ENCODE measurements at places on chromosomes 2 and 18. TPM values are rescaled to one million over a fixed set of nuclear protein-coding genes. Genes with fewer than 3 reads are reported as not detected.

Gene ODC1
- 45.8 TPM for total RNA-seq

Gene LRRC30
- not detected for total RNA-seq

Gene CHRND
- not detected for total RNA-seq

DNA sequence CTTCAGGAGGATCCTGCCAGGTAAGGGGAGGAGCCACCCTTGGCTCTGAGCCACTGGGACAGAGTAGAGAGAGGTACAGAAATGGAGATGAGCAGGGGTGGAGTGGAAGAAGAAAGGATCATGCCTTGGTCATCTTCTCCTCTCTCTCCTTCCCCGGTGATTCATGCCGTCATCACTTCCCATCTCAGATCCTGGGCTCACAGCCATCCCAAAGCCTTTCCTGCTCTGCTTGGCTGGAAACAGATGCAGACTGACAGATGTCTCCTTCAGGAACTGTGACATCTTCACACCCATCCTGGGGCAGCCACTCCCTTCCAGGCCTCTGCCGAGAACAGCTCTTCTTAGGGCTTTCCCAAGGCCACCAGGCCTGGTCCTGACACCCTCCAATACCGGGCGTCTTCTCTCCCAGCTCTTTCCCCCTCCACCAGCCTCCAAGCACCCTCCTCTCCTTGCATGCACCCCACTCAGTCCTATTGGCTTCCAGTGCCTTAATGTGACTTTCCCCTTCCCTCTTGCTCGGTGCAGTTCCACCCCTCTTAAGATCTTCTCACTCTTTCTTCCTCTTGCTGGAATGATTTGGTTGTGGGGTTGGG, 58.3 kb upstream of the TNP1 start:
- no peak for DNase-seq

Gene QPCT
- 5.3 TPM for total RNA-seq

- DNase-seq: no peak
Observed at GRCh38 chr2:28782423-28782822, 28.2 kb upstream of the SPDYA start.

Gene CUL3
- total RNA-seq: 88.3 TPM

DNA sequence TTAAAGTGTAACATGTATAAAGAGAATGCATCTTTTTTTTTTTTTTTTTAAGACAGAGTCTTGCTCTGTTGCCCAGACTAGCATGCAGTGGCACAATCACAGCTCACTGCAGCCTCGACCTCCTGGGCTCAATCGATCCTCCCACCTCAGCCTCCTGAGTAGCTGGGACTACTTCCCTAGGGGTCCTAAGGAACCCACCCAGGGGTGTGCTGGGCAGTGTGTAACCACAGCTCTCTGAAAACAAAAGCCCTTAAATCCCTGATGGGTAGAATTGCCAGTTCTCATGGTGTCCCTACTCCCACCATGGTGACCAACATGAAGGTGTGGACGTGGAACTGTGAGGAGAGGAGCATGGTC, 105.6 kb upstream of the ST3GAL5 start:
- DNase-seq: no peak

Gene DPP10
- 8.1 TPM for total RNA-seq

DNA sequence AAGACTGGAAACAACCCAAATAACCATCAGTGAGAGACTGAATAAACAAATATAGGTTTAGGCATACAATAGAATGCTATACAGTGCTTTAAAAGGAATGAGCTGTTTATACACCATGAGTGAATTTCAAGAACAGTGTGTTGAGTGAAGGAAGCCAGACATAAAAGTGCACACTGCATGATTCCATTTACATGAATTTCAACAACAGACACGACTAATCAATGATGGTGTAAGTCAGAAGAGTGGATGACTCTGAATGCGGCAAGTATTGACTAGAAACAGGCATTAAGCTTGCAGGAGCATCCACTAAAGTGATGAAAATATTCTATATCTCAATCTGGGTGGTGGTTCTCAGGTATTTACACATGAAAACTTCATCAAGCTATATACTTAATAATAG, 142.7 kb upstream of the SLC39A10 start:
- no peak for DNase-seq

GRCh38 chr2:105789745-105790460, 45.2 kb downstream of the NCK2 start:
- DNase-seq: no peak

- no peak for DNase-seq
Observed at GRCh38 chr2:94955702-94956101, 69.8 kb upstream of the MAL start.

GRCh38 chr18:9735238-9735637, 27.1 kb downstream of the RAB31 start:
- DNase-seq: no peak

DNA sequence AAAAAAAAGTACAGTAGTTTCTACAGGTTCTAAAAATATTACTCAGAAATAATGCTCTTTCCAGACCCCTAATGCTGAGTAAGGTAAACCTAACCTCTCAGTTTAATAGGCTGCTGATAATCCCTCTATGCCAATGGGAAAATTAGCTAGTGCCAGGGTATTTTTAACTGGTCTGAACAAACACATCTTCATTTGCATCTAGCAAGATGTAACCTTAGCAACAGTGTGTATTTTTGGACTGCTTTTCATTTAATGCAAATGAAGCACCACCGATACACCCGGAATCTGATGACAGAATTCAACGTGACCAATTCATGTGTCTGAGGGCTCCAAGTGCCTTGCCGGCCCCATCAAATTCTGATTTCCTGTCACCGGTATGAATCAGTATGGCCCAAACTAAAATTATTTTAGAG, 47.4 kb upstream of the CYRIA start:
- DNase-seq: no peak

Gene PIEZO2
- 4.0 TPM for total RNA-seq

- no peak for DNase-seq
Observed at GRCh38 chr18:63315131-63315662, 4.4 kb downstream of the BCL2 start.

DNA sequence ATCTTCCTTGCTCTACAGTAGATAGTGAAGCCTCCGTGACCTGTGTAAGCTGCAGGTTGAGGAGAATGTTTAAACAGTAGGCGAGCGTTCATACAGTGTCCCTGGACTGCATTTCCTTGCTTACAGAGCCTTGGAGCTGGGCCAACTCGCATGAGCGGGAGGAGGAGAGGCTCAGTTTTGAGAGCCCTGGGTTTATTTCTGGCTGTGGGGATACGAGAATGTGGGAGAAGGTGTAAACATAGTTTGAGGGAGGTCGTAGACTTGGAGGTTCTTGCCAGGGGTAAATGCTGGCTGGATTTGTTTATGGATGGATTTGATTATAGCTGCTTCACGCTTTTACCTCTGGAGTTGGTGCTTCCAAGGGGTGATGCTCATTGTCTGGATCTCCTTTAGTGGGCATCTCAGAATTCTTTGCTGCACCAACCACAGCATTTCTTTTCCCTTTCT, 20.8 kb downstream of the CRIM1 start:
- peak; percentile 90 for DNase-seq

Gene LIMS1
- total RNA-seq: 34.1 TPM

Gene CDCA7
- total RNA-seq: 75.8 TPM

DNA sequence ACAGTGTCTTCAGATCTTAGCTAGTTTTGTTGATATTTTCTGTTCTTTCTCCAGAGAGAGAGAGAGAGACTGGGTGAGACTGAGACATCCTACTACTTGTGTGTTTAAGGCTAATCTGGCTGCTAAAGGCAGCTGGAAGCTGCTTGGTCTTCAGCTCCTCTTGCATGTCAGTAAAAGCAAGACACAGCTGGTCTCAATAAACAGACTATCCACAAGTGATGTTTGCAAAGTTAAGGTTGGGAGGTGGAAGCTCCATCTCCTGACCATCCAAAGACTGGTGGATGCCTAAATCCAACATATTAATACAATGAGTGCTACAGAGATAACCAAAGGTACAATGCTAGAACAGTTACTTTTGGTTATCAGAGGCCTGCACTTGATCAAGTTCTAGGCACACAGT, 17.8 kb downstream of the ERFE start:
- no peak for DNase-seq

- peak; percentile 31 for DNase-seq
Observed at GRCh38 chr2:228318218-228318617, 136.7 kb upstream of the SPHKAP start.

Gene REG3G
- total RNA-seq: 1.1 TPM

Gene RGPD3
- total RNA-seq: 0.11 TPM

GRCh38 chr18:53864770-53865169, 359.7 kb downstream of the MBD2 start:
- no peak for DNase-seq

DNA sequence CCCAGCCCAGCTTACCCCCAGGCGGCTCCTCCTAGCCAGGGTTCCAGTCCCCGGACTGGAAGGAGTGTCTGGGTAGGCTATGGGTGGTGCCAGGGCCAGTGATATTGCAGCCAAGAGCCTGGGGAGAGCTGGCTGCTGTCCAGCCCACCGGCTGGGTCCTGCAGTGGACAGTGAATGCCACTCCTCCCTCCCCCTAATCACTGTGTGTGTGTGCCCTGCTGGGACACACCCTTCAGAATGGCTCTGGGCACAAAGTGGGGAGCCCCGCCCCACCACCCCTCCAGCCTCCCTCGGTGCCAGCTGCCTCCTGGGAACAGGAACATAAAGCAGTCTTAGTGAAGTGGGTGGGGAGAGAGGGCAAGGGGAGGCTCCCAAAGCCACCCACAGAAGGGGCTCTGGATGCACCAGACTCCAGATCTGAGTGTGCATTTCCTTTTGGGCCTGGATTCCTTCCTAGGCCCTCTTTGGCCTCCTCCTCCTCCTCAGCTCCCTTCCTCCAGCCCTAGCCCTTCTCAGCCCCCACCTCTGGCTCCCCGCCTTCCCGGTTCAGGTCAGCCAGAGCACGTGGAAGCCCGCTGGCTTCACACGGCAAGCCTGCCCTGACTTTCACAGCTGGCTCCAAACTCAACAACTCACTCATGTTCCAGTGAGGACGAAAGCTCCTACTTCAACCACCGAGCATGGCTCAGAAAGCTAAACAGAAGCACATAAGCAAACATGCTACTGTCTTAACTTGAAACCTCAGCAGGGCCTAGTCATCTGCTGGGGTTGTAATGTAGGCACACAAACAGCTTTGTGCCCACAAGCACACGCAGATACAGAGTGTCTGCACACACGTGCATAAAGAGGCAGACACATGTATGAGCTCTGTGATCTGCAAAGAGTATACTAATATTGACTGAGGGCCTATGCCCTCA, 209.2 kb upstream of the SMAD2 start:
- peak; percentile 94 for DNase-seq

DNA sequence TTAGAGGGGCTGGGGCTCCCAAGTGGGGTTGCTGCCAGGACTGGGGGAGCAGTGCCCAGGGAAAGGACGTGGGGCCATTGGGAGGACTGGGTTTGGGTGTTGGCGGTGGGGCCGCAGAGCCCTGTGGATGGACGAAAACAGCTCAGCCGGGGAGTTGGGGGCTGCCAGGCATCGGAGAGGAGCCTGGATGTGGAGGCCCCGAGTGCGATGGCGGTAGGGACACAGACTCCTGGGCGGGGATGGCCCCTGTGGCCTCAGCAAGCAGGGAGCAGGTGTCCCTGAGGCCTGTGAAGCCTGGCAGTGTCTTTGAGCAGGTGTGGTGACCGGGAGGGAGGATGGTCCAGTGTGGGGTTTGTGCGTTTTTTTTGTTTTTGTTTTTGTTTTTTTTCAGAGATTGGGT, 13.3 kb downstream of the CTDP1 start:
- DNase-seq: no peak

Gene LHCGR
- not detected for total RNA-seq

DNA sequence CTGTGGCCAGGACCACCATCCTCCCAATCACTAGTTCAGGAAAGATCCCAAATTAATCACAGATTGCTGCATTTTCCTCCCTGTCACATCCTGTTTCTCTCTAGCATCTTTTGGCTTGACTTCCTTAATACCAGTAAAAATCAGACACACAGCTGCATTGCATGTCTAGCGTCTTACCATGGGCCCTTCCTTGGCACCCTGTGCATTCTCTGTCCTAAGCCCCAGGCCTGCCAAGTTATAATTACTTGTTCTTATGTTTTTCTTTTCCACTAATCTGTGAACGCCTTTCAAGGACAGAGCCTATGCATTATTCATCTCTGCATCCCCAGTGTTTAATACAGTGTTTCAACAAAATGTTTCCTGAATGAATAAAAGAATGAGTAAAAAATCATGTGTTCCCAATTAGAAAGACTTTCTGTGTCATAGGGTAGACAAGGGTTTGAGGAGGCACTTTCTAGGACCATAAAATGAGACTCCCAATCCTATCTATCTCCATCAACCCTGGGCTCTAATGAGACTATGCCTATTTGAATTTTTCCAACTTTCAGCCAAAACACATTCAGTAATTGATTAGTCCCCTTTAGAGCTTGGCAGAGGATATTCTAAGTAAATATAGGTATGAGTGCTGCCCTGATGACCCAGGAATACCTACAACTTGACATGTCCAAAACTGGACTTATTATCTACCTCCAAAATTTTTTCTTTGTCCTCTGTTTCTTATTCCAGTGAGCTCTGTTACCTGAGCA, 10.3 kb upstream of the NT5C1B start:
- no peak for DNase-seq
